ENCODE measurements at places on chromosomes 7 and 10.

DNA sequence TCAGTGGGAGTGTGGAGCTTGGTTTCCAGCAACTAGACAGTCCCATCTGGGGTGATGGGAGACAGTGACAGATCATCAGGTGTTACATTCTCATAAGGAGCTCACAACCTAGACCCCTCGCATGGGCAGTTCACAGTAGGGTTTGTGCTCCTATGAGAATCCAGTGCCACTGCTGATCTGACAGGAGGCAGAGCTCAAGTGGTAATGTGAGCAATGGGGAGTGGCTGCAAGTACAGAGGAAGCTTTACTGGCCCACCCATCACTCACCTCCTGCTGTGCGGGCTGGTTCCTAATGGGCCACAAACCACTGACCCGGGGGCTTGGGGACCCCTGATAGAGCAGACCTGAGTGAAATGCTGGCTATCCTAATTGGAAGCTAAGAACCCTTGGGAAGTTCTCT, 242.8 kb downstream of the BAMBI start:
- DNase-seq, result no peak

DNA sequence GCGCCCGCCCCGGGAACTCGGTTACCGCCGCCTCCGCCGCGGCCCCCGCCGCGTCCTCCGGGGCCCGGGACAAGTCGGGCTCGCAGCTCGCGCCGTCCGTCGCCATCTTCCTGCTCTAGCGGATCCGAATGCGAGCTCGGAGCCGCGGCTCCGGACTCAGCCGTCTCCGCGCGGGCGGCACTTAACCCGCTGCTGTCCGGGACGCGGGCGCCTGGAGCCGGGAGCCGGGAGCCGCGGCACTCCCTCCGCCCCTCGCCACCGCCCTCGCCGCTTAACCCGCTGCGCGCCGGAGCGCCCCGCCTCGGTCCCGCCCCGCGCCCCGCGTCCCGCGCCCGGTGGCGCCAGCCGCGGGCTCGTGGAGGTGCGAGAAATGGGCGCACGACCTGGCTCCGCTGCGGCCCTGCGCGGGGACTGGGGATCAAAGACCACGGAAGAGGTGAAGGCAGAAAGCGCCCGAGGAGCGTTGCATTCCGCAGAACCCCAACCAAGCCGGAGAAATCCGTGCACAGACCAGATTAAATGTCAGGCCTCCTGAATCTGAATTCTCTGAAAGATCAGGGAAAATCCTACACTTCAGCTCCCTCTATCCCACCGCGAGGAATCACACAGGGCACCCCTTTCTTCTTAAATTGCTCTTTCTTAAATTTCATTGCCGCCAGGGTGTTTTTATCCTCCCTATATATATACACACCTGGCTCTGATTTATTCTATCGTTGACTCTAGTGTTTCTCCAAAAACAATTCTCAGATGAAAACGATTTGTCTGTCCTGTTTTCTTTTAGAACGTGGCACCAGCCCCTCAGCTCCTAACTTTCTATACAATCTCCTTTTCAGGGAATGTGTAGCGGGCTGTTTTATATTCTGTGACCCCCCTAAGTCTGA, at the start of gene CTTNBP2:
Gene CTTNBP2 (minus strand): TSS at position 132 of the 881 bp plus-strand sequence. CDS start 26 bp downstream, at position 106.
- no peak for DNase-seq

DNA sequence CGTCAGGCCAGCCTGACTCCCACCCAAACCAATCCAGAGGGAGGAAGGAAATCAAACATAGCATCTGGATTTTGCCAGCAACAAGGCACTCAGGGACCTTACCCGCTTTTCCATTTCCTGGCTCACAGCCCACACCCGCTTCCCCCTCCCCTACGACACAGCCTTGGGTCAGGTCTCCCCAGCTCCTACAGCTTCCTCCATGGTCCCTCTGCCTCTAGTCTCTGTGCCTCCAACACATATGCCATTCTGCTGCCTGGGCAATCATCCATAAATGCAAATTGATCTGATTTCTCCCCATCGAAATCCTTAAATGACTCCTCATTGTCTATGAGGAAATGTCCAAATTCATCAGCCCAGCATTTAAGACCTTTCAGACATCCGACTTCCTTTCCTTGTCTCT, 53.2 kb upstream of the CUX1 start:
- no peak for DNase-seq

DNA sequence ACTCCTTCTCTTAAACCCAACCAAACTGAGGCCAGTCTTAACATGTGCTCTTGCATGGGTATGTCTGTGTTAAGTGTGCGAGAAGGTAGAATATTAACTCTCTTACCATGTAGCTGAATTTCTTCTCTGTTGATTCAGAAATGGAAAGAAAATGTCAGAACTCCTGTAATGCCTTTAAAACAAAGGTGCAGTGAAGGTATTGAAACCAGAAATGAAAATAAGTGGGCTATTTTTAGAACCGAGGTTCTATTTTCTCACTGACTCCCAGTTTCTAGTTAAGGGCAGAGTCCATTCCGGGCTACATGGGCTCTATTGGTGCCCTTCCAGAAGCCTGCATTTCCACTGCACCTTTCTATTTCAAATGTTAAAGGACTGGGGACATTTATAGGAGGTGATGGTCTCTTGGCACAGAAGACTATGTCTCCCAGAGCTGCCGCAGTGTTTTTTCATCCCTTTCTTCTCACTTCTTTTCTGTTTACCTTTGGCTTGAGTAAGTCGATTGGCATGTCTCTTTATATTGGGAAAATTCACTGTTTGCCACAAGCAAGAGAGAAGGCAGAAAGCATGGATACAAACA, 174.9 kb downstream of the LRMDA start:
- DNase-seq, result no peak

DNA sequence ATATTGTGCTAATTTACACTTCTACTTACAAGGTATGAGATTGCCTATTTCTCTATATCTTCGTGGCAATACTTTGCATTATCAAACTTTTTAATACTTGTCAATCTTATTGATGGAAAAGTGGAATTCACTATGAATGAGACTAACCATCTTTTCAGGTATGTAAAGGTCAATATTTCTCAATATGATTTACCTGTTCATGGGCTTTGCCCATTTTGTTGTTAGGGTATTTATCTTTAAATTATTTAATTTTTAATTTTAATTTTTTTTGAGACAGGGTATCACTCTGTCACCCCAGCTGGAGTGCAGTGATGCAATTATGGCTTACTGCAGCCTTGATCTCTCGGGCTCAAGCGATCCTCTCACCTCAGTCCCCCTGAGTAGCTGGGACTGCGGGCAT, 47.8 kb upstream of the LCOR start:
- no peak for DNase-seq

DNA sequence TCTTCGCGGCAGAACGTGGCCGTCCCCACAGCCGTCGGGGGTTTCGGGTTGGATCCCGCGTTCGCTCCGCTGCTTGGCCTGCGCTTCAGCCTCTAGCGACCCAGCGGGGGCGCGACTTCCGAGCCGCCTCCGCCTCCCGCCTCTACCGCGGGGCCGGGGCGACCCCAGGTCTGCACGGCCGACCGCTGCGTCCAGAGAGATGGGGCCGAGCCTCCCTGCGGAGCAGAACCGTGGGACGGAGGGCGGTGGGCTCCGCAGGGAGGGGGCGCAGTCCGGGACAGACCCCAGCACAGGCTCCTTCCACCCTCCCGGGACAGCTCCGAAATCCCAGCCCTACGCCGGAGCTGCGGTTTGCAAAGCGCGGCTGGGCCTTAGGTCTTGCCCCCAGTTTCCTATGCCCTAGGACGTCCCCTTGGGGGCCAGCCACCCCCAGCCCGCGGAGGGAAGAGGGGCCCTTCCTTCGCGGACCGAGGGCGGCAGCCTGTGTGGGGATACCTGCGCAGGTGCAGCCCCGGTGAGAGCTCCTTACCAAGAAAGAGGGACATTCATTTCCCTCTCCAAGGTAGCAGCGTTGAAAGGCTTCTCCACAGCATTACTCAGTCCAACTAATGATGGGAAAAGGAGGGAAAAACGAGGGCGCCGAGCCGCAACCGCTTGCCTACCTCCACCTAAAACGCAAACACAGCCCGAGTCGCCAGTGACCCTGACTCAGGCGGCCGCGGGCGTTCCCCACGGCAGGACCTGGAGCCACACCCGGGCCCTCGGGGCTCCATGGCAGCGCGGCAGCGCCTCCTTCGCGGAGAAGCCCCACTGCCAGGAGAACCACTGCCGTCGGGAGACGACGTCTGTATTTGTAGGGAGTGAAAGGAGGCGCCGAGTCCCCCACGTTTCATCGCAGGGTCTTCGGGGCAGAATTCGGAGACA, 115.7 kb downstream of the BMS1 start:
- no peak for DNase-seq

DNA sequence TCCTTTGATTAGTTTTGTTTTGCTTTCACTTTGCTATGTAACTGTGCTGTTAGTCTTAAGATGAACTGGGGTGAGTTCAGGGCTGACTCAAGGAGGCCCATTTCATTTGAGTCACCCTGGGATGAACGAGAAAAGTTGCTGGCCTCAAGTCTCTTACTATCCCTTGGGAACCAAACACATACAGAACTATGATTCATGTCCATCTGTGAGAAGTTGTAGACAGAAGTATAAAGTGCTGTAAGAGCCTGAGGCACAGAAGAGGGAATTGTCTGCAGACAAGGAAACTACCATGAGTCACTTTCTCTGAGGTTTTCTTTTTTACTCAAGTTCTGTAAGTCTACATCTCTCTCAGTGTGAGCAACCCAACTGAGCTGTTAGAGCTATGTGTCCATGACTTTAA, 179.8 kb upstream of the CSTF2T start:
- no peak for DNase-seq

DNA sequence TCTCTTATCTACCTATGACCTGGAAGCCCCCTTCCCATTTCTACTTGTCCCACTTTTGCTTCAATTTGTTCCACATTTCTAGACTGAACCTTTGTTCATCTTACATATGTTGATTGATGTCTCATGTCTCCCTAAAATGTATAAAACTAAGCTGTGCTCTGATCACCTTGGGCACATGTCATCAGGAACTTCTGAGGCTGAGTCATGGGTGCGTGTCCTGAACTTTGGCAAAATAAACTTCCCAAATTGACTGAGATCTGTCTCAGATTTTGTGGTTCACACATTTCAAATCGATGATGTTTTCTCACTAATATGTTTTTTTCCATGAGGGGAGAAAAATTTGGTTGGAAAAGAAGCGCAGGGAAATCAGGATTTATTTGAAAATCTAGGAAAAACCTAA, 406.2 kb upstream of the LRRTM3 start:
- no peak for DNase-seq

DNA sequence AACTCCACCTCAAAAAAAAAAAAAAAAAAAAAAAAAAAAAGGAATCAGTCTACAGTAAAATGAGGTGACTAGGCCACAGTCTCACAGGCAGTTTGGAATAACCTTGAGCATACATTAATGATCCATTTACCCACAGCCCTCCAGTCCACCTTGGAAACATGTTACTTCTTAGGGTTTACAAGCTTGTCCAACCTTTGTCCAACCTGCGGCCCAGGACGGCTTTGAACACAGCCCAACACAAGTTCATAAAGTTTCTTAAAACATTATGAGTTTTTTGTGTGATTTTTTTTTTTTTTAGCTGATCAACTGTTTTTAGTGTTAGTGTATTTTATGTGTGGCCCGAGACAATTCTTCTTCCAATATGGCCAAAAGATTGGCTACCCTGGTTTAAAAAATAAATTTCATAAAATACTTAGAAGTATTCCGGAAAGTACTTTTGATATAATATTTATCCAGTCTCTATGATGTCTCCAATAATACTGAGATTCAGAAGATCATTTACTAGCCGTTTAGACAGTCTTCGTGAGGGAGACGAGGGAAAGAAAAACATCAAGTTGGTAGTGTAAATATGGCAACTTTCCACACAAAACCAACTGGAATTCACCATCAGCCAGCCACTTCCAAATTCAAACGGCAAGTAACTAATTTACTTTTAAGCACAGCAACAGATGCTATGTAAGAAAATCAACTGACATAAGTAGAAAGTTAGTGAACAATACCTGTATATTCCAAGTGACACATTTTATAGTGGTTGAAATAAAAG, 9.9 kb downstream of the BAZ1B start:
- DNase-seq, result no peak

DNA sequence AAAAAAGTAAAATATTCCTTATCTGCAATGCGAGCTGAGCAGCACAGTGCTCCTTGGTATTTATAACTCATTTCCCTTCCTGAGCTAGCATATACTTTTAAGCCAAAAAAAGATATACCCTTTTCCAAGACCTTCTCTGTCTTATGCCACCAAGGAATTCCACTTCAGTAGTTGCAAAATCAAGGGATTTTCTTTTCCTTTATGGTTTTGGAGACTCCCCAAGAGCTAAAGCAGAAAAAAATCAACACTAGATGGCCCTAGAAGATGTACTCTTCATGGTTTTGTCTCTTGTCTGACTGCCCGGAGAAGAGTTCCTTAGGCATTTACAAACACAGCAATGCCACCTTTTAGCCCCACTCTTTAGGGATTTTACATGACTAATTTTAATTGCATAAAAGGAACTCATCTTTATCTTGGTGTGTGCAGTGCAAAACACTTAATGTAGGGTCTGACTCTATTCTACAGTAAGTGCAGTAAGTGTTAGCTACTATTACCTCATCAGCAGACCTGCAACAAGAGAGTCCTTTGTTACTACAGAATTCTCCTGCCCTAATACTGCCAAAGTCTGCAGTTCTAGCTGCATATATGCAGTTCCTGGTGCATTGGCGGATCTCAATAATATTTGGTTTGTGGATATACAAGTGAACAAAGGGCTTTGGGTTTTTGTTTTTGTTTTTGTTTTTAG, 443.3 kb downstream of the GFRA1 start:
- no peak for DNase-seq

DNA sequence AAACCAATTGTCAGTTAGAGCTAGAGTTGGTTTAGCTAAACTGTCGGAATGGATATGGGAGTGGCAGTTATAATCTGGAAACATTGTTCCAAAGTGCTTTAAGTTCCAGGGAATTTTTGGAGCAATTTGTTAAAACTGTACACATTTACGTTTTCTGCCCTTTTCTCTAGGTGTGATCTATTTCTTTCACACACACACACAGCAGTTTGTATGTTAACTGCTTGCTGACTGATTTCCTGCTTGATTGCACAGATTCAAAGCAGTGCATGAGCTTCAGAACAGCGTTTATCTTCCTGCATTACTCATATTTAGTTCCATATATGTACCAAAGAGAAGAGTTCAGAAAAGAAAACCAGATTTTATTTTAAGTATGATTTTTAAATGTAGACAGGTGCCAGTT, 57.9 kb downstream of the MGMT start:
- DNase-seq, result no peak

- DNase-seq, result no peak
Measured at GRCh38 chr7:55489552-55489951, 82.8 kb downstream of the VOPP1 start.

DNA sequence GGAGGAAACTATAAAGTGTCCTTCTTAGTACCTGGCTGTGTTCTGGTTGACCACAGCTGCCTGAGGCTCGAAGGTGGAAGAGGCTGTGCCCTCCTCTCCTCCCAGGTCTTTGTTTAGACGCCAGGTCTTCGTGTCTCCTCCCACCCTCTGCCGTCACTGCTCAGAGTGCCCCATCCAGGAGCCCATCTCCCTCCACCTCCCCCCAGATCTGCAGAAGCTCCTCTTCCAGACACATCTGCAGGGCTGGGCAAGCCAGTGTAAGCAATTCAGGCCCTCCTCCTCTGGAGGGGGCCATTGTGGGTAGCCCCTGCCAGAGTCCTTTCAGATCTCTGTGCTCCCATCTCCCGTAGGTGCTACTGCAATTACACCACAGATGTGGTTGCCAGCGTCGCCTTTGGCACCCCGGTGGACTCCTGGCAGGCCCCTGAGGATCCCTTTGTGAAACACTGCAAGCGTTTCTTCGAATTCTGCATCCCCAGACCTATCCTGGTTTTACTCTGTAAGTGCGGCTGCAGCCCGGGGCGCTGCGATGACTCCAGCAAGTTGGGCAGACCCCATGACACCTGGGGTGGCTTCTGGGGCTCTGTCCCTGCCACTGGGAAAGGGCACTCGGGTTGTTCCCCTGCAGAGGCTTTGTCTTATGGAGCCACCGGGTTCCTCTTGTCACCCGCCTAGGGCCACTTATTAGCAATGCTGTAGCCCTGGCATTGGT, 107.5 kb downstream of the PARP12 start:
- no peak for DNase-seq

- no peak for DNase-seq
Measured at GRCh38 chr7:21071561-21072501, 285.1 kb upstream of the SP8 start.
